ENCODE measurements at places on chromosomes 6 and 20.

DNA sequence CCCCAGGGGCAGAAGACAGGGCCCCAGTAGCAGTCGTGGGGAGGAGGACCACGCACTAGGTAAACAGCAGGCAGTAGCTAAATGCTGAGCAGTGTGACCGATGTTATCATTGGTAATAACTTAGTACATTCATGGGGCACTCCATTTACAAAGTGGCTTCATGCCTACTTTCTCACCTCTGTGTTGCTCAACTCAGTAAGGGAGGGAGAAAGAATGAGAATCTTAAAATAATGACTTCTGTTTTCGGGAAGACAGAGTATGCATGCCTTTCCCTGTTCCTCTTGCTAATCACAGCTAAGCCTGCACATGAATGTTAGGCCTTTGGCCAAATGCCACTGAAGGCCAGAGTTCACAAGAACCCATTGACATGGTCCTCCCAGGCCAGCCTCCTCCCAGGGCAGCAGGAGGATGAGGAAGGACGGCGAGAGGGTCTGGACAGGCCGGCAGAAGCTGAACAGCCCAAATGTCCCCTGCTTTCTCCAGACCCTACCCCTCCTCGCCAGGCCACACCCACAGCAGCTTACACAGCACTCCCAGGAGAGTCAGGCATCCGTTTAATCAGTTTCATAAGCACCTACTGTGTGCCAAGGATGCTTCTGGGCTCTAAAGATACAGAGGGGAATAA, 183.4 kb downstream of the ANKRD60 start:
- DNase-seq, result no peak

- DNase-seq, result no peak
Observed at GRCh38 chr6:20434766-20435165, 33.1 kb downstream of the E2F3 start.

DNA sequence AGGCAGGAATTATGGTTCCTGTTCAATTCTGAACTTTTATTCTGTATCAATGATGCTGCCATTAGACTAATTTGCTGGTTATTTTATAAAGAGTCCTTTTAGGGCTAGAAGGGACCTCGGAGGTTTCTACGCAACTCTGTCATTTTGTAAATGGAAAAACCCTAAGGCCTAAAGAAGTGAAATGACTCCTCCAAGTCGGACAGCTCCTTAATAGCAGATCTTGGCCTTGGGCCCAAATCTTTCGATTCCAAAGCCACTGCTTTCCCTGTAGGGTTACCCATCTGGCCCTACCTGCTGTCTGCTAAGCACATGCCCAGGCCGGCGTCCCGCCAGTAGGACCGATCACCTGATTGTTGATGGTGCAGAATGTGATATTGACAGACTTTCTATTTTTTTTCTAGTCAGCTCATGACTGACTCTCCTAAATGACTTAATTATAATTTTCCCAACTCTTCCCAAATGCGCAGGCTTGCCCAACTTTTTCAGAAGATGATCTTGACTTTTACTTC, 40.2 kb downstream of the PLEKHG1 start:
- DNase-seq, result no peak

DNA sequence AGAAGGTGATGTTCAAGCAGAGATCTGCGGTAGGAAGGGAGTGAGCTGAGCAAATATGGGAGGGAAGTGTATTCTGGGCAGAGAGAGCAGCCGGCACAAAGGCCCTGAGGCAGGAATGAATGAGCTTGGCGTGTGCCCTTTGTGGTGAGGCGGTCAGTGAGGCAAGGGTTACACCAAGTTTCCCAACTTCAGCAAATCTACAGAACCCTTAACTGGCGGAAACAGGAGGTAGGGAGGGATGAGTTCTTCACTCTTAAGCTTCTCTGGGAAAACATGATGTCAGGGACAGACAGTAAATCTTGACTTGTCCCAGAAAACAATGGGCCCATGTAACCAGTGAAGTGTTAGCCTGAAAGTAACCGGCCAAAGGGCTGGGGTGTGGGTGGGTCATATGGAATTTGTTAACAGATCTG, 97.1 kb upstream of the PTPN1 start:
- no peak for DNase-seq

GRCh38 chr6:106181664-106182418, 95.7 kb downstream of the PRDM1 start:
- DNase-seq, result no peak

DNA sequence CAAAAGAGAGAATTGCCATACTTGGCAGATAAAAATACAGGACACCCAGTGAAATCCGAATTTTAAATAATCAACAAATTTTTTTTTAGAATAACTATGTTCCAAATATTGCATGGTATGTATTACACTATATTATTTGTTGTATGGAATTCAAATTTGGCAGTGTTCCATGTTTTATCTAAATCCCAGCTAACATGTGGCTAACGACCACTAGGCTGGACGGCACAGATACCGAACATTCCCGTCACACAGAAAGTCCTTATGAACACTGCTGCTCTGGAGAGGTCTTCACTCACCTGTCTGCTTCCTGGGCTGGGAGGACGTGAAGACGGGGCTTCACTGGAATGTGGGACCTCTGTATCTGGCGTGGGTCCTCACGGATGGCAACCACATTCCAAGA, 32.8 kb downstream of the SNX5 start:
- DNase-seq, result no peak

GRCh38 chr6:104958178-104959025, 1.5 kb downstream of the LIN28B start:
- no peak for DNase-seq

DNA sequence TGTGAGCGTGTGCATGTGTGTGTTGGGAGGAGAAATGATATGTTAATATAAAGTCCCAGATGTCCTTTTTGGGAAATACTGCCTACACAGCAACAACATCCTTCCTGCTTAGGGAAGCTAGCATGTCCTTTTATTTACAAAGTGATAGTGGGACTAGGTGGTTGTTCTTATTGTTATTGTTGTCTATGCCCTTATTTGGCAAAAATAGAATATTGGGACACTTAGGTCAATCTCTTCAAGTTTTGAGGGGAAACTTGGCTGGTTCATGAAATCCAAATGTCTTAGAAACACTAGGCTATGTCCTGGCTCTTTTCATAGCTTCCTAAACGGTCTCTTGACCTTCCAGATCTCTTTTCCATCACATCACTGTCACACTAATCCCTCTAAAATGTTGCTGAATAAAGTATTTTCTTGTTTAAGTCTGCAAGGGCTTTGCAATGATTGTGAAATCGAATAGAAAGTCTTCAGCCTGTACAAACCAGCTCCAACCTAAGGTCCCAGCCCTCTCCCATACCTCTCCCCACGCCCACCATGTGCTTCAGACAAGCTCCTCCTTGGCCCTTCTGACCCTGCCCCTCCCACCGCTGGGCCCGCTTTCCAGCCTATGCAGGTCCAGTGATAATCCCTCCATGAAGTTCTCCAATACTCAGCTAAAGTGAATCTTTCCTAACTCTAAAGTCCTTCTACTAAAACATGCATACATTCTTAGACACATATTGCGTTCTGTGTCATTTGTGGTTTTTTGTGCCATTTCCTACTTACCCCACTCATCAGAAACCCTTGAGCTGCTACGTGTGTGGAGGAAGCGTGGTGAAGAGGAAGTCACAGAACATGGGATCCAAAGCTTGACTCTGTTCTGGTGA, 205.1 kb downstream of the LY86 start:
- no peak for DNase-seq

DNA sequence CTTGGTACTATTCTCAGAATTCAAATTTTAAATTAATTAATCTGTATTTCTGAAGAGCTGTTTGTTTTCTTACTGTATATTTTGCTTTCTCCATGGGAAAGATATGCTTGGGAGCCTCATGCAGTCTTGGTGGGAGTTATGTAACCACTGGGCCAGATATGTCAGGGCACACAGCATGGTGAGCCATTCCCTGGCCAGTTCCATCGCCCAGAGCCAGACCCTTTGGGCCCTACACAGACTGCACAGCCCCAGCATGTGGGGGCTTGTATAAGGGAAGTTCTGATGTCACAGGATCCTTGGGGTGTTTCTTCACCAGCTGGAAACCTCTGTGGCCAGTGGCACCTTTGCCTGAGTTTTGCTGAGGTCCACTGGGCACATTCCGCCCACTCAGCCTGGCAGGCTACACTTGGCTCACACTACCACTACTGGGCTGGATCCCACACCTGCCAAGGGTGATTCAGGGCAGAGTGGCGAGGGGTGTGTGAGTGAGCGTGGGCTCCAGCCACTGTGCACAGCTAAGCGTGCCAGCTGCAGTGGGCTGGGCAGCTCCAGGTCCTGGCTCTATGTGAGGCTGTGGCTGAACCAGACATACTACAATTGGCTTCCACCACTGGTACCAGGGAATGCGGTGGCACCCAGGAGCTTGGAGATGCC, 293.5 kb downstream of the ARHGAP18 start:
- DNase-seq, result no peak

DNA sequence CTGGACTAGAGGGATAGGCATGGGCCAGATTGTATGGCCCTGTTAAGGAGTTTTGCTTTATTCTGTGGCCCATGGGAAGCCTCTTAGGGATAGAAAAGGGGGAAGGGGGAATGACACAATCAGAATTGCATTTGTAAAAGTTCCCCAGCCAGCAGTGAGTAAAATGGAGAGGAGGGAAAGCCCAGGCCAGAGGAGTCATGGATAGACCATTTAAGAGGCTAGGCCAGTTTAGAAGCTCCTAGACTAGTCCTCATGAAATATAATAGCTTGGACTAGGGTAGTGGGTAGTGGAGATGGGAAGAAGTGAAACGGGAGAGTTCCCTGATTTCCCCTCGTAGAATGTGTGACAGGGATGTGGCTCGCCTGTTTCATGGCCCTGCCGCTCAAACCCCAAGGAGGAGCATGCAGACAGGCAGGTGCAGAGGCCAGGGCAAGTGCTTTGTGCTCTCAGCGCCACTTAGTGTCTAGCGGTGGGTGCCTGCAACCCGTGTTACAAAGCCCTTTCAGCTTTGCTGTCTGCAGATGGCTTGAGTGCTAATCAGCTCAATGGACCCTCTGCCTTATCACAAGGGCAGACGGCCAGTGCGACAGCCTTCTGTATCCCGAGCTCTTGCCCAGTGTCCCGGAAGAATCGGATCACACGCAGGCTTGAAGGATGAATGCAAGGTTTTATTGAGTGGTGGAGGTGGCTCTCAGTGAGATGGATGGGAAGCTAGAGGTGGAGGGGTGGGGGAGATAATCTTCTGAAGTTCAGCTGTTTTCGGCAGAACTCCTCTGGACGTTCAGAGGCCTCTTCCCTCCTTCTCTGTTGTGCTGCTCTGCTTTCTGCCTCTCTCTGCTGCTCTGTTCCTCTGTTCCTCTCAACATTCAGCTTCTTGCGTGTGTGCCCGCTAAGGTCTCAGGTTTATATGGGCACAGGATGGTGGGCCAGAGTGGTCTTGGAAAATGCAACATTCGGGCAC, 141.1 kb downstream of the CEP57L1 start:
- DNase-seq, result peak; percentile 7

GRCh38 chr6:157514659-157515496, 133.9 kb downstream of the ZDHHC14 start:
- DNase-seq, result no peak
